SIG-M5 (cell line): ENCODE measurements at places on chromosomes 7 and 10.

GRCh38 chr7:100190048-100190711 is 12.5 kb downstream of the STAG3 start:
- no peak for DNase-seq

DNA sequence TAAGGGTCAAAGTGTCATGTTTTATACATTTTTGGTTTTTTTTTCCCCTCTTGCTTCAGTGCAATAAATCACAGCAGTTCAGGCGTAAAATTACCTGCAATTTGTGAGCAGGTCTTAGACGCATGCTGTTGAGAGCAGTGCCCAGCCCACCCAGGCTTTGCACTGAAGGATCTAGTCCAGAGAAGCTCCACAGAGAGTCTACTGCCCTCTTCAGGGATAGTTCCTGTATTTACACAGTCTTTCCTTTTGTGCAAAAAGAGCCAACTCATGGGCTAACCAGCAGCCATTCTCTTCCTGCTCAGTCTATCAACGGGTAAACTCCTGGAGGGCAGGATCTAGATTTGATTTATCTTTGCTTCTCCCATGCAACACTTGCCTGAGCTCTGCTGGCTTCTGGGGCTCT is 82.2 kb upstream of the NAMPT start:
- no peak for DNase-seq

DNA sequence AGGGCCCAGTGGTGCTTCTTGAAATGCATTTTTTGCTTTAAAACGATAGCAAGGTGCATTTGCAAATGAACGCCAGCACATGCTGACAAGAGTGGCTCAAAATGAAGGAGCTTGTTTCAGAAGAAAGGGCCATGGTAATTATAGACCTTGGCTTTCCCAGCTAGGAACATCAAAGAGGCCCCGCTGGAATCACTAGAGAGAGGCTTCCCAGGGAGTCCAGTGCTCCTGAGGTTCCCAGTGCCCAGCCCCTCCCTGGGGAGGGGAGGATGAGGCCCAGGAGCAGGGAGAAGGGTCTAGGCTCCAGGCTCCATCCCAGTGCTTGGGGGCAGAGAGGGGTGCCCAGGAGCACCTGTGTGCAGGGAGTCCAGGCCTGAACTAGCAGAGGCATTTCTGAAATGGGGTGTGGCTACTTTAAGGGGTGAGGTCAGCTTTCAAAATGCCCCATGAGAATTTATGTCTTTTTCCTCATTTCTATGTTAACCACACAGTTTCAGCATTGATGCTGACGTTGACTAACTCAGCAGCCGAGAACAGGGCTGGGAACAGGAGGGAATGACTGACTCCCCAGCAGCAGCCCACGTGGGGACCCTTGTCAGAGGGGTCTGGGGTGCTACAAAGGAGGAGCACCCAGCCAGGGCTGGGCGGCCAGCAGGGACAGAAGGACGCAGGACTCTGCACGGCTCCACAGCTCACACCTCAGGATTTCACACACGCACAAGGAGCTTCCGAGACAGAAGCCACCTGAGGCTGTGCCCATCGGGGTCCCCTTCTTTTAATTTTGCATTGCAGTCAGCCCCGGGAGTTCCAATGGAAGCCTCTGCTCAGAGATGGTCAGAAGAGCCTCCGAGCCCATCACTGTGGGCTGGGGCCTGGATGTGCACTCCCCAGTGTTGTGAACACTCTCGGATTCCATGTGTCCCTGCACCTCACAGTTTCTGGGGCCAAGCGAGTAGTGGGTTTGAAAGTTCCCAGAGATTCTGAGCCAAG is 570.2 kb downstream of the PTPRN2 start:
- no peak for DNase-seq

DNA sequence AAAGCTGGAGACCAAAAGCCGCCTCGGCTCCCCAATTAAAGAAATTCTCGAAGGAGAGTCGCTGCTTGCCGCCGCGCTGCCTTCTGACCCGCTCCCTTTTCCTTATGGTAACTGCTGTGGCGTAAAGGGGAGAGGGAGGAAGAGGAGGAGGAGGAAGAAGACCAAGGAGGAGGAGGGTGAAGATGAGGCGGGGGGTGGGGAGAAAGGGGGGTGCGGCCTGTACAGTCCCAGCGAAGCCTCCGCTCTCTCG is 388 bp downstream of the CNOT4 start:
- DNase-seq = no peak

DNA sequence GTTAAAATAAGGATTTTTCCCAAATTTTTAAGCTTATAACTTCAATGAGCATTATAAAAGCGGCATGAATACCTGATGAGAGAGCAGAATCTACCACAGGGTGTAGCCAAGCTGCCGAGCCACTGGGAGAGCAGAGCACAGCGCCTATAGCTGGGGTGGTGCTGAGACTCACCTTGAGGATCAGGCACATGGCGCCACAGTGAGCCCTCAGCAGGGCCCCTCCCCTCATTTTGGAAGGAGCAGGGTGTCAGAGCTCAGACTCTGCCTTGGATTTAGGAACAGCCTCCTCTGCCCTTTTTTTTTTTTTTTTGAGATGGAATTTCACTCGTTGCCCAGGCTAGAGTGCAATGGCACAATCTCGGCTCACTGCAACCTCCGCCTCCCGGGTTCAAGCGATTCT is 118.6 kb downstream of the SRPK2 start:
- no peak for DNase-seq

DNA sequence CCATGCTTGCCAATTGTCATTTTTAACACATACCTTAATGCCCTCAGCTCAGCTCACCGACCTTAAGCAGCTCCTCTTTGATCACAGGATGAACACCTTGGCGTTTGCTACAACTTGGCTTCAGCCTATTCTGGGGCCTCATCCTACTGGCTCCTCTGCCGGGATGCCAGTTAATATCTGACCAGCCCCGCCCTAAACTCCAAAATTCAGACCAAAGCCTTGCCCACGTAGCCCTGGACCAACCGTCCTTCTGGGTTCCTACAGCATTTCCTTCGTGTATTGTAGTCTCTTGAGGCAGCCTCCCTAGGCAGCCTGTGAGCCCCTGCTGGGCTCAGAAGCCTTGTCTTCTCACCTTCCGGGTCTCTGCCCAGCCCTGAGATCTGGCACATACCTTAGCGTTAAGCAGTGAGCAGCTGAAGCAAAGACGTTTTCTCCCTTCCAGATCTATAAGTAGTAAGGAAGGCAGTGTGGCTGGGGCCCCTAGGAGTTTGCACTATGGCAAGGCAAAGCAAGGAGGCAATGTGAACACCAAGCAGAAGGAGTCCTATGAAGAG is 836 bp downstream of the ENO4 start:
- DNase-seq = no peak

GRCh38 chr10:133258066-133258817 is 18.4 kb downstream of the ADAM8 start:
- DNase-seq = no peak

GRCh38 chr10:1102416-1102815 is 46.2 kb downstream of the WDR37 start:
- DNase-seq = no peak

DNA sequence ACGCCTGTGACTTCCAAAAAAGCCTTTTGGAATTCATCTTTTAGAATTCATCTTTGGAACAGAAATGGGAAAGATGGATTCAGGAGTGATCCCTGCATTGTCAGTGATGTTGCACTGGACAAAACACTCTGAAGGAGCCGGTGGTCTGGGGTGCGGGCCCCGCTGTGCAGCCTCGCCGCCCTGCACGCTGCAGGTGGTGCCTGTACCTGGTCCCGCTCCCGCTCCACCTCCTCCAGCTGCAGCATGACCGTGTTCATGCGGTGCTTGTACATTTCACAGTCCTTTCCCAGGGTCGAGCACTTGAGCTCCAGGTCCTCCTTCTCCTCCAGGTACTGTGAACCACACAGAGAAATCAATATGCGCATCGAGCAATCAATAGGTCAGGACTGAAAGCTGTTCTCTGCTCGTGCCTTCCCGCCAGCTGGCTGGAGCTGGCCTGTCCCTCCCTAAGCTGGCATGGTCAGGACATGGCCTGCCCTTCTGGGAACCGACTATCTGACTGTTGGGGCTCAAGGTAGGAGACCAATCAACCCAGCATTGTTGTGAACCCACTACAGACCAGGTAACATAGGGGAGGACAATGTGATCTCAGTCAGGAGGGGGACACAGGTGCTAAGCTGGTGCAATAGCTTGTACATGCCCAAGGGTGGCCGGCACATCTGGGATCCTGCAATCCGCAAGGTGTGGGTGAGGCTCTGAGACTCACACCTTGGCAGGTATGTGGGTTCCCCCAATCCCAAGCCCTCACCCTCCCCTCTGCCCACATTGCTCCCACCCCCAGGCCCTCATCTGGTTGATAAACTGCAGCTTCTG is 93.8 kb upstream of the GNA12 start:
- DNase-seq = no peak

- no peak for DNase-seq
These were observed 98.8 kb downstream of the CACNB2 start for GRCh38 chr10:18238870-18239485.

GRCh38 chr10:71080381-71081228 is 131.8 kb upstream of the UNC5B start:
- DNase-seq = no peak

DNA sequence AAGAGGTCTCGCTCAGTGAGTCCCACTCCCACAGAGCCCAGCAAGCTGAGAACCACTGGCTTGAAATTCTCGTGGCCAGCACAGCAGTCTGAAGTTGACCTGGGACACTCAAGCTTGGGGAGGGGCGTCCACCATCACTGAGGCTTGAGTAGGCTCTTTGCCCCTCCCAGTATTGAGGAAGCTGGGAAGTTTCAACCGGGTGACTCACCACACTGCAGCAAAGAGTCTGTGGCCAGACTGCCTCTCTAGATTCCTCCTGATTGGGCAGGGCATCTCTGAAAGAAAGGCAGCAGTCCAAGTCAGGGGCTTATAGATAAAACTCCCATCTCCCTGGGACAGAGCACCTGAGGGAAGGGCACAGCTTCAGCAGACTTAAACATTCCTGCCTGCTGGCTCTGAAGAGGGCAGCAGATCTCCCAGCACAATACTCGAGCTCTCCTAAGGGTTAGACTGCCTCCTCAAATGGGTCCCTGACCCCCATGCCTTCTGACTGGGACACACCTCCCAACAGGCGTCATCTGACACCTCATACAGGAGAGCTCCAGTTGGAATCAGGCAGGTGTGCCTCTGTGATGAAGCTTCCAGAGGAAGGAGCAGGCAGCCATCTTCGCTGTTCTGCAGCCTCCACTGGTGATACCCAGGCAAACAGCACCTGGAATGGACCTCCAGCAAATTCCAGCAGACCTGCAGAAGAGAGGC is 970.9 kb upstream of the LRRN3 start:
- DNase-seq = no peak

DNA sequence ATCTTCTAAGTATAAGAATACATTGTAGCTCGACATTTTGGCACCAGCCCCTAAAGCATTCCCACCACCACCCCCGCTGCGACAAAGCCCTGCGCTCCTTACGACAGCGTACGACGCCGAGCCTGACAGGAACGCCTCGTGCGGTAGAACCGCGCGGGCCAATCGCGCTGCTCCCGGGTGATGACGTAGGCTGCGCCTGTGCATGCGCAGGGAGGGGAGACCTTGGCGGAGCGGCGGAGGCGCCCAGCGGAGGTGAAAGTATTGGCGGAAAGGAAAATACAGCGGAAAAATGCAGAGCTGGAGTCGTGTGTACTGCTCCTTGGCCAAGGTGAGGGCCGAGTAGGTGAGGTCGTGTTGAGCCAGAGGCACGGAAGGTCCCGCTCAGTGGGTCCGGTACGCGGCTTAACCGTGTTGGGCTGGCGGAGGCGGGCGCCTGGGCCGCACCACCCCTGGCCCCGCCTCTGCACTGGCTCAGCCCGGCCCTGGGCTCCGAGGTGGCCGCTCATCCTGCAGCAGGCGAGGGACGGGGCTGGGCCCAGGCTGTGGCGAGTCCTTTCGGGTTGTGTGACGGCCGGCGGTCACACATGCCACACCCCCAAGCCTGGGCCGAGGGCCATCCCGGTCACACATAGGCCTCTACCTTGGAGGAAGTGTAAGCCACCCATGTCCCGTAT is at the start of gene DLD:
Gene DLD (plus strand): TSS at position 222 of the 674 bp plus-strand sequence. CDS start 68 bp downstream, at position 290.
- DNase-seq = peak; percentile 50

DNA sequence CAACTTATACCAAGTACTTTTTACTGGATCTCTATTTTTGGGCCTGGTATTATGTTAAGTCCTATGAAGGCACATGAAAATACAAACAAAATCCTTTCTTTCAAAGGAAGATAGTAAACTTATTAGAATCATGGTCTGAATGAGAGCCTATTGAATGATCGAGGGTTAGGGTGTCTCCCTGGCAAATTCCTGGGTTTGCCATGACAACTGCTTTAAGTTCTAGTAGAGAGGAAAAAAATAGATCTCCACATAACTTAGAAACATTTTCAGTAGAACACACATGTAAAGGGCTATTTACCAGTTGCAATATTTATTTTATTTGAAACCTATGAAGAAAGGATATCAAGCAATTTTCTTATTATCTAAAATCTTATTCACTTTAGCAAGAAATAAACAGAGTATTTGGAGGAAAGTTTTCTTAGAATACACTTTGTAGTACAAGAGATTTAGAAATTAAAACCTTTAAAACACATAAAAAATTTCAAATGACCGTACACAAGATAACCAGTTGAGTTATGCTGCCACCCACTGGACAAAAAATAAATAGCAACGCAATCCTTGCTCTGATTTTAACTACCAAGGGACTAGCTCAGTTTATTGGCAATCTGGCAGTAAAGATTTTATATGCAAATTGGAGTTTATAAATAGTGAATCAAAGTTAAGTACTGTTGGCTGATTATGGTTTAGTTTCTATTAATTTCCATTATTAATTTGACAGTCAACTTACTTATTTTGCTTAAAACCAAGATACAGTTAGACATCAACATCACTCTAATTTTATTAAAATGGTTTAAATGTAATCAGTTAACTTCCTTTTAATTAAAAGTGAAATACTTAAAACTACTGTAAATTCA is 33.9 kb downstream of the CACUL1 start:
- DNase-seq = no peak

GRCh38 chr10:11687779-11688447 is 54.3 kb upstream of the ECHDC3 start:
- no peak for DNase-seq

DNA sequence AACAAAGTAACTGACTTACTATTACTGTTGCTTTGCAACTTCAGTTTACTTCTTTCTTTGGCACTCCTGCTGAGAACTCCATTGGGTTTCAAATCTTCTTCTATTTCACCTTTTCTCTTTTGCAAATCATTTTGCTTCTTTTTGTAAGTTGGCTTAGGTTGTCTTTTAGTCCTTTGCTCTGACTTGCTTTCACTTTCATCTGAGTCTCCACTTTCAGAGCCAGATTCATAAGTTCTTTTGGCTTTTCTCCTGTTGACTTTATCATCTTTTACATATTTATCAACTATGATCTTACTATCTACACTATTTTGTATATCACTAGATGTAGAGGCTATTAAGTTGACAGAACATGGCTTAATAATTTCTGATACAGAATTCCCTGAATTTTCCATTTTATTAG is 73.4 kb downstream of the NRBF2 start:
- no peak for DNase-seq

GRCh38 chr7:107128217-107128616 is 40.6 kb upstream of the HBP1 start:
- no peak for DNase-seq

- no peak for DNase-seq
These were observed 61.5 kb downstream of the GNA12 start for GRCh38 chr7:2782565-2782964.

- DNase-seq = no peak
These were observed 176.3 kb downstream of the RPS24 start for GRCh38 chr10:78209970-78210369.

GRCh38 chr7:2853147-2853546 is 9.0 kb upstream of the GNA12 start:
- no peak for DNase-seq
